Common myeloid progenitor, CD34-positive (primary cell): ENCODE measurements at places on chromosomes 4 and X.

DNA sequence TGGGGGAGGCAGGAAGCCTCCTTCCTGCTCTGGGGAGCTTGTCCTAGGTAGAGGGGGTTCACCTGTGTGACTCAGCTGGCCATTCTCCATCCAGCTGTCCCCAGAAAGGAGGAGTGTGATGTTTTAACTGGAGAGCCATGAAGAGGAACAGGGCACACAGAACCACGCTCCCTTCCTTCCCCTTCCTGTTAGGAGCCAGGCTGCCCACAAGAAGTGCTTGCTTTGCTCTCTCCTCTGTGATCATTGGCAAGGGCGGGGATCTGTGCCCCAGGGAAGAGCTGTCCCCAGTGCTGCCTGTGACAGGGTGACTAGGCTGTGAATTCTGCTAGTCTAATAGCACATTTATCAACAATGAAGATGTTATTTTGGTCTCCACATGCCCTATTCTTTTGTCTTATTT, 169.6 kb upstream of the GATB start:
- peak; percentile 2 for DNase-seq

GRCh38 chr4:27602172-27602571, 741.5 kb downstream of the STIM2 start:
- DNase-seq = no peak

DNA sequence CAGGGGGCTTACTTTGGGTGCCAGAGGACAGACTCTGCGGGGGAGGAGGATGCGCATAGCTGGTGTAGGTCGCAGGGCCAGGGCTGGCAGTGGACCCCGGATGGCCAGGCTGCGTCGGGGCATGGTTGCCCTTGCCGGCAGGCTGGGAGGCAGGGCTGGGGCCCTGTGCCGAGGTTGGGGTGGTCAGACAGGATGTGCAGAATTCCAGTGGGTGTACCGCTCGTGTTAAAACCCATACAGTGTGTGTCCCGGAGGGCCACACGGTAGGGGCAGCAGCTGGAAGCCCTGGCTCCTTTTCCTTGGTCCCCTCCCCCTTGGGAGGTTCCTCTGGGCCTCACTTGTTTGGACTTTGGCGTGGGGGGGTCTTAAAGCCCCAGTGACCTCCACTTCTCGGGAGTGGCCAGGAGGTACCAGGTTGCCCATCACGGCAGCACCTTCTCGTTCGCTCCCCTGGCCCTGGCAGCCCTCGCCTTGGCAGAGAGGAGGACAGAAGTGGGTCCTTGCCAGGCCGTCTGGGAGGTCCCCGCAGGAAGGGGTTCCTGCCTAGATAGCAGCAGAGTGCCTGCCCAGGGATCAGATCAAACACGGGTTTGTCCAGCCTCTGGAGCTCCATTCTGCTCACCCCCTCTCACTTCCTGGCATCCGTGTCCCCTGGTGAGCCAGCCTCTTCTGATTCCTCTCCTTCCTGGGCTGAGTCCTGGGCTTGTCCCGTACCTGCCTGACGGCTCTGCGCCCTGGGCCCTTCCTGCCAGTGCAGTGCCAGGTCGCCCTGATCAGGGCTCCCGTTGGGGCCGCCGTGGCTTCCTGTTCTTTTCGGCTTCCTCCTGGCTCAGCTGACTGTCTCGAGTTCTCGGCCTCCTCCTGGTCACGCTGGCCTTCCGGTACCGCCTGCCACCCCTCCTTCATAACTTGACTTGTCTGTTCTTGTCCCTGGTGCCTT, 56.7 kb upstream of the HGFAC start:
- peak; percentile 15 for DNase-seq

DNA sequence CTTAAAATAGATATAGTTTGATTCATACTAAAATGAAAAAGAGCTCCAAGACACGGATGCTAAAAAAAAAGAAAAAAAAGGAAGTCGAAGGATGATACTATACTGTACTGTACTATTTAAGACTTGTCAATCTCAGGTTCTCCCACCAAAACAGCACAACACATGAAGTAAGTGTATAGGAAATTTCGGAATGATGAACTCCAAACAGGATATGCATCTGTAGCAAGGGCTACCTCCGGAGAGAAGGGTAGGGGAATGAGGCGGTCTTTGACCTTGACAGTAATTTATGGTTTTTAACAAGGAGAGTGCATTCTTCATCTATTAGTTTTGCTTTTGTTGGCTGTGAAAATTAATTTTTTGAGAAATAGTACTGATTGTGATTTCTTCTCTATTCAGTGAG, 541 bp upstream of the FIP1L1 start:
- no peak for DNase-seq

DNA sequence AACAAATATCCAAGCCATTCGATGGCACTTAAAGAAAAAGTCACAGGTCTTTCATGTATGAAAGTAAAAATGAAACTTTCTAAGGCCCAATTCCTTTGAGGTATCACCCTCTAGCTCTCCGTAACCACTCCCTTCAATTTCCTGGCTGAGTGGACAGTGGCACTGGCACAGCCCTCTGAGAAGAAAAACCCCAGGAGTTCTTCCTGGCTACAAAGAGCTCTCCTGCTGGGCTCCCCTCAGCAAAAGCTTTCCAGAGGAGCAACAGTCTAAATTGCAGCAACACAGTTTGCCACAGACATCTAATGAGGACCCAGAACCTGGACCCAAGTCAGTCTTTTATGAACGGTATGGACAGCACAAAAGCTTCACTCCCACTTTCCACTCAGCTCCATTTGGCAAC, 71.8 kb downstream of the FUNDC1 start:
- DNase-seq = no peak

DNA sequence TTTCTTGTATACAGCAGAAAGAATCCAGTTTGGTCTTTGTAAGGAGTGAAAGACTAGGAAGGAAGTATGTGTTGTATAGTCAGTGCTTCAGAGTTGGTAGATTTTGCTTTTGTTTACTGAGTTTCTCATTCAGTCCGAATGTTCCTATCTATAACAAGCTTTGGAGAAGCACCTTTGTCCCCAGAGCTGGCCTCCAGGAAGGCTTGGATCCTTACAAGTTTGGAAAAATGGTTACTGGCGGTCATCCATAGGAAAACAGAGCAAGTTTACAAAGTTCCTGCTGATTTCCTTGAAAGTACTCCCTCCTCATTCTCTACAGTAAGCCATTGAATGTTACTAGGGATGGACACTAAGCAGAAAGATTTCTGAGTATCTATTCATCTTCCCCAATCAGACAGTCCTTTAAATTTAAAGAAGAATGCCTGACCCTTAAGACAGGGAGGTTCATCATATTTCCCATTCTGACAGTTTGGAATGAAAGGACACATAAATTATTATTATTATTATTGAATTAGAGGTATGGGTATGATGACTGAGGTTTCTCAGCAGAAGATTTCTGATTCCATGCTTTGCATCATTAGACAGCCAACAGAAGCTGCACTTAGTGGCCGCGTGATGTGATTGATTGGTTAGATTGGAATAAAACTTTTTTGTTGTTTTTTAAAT, 35.8 kb downstream of the FAT4 start:
- no peak for DNase-seq

DNA sequence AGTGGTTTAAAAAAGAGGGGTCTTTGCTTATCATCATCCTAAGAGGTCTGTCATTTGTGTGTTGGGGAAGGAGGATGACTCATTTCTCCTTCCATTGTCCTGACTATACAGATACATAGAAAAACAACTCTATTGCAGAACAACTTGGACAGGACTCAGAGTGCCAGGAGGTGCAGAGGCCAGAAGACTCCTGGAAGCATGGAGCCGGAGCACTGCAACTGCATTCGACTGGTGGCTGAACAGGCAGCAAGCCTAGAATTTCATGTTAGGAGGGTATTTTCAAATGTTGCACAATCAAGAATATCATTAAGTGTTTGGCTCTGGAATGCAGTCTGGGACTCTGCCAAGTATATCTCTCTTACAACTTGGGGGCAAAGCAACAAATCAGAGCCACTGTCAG, 35.0 kb upstream of the MAML3 start:
- no peak for DNase-seq

- peak; percentile 6 for DNase-seq
Measured at GRCh38 chrX:133923113-133923512, 62.3 kb downstream of the GPC3 start.

GRCh38 chrX:68196939-68197791, 236.1 kb downstream of the OPHN1 start:
- peak; percentile 29 for DNase-seq

- peak; percentile 48 for DNase-seq
Measured at GRCh38 chr4:146916479-146917076, 29.1 kb downstream of the TTC29 start.

GRCh38 chrX:154602226-154602625, 16.9 kb downstream of the CTAG1B start:
- no peak for DNase-seq

GRCh38 chr4:188396037-188396436, 256.8 kb downstream of the TRIML1 start:
- DNase-seq = no peak

- DNase-seq = no peak
Measured at GRCh38 chrX:112946227-112946626, 105.6 kb upstream of the AMOT start.

GRCh38 chr4:75002381-75002780, 69.5 kb downstream of the PARM1 start:
- DNase-seq = no peak

GRCh38 chr4:61251129-61251528, 51.0 kb downstream of the ADGRL3 start:
- no peak for DNase-seq

DNA sequence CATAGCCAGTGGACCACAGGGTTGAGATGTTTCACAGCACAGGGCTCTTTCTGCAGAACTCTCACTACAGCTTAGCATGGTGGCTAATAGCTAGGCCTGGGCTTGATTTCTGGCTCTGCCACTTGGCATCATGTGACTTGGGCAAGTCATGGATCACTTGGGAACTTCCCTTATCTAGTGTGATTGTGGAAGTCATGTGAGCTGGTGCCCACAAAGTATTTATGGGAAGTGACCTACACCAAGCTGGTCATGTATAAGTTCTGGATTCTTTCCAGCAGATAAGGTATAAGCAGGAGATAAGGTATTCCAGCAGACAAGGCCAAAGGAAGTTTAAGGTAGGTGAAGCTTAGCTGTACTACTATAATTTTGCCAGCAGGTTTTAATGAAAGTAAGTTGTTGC, 61.0 kb downstream of the REELD1 start:
- DNase-seq = no peak

DNA sequence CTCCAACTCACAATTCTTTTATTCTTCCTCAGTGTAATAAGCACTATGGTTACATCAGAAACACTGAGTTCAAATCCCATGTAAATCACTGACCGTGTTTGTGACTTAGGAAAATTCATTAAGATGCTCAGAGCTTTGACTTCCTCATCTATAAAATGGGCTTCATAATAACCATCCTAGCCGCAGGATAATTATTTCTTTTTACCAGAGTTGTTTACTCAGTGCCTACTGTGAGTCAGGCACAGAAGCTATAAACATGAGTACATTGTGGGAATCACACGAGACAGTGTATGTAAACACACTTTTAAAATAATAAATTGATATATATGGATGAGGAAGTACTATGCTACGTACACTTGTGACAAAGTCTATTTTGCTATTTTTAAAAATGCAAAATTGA, 296.3 kb upstream of the TENM3 start:
- no peak for DNase-seq

DNA sequence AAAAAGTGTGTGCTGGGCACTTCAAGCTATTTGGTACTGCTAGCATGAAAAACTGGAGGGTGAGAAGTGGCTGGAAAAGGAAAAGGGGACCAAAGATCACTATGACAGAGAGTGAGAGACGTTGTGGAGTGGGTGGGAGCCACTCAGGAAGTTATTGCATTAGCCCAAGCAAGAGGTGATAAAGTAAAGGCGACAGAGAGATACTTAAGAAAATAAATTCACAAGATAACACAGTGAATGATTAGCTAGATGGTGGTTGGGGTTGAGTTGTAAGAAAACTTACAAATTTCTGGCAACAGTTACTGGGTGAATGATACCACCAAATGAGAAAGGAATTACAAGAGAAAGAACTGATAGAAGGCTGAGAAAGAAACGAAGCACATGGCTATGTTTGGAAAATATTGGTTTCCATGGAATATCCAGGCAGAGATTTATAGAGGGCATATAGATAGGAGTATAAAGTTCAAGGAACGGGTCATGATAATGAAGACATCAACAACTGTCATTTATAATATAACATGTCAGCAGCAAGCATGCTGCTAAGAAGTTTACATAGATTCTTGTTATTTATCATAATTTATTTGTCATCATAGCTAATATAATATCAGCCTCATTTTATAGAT, 60.7 kb downstream of the CASK start:
- DNase-seq = no peak

- peak; percentile 78 for DNase-seq
Measured at GRCh38 chrX:30910124-30910860, 21.2 kb upstream of the TAB3 start.

DNA sequence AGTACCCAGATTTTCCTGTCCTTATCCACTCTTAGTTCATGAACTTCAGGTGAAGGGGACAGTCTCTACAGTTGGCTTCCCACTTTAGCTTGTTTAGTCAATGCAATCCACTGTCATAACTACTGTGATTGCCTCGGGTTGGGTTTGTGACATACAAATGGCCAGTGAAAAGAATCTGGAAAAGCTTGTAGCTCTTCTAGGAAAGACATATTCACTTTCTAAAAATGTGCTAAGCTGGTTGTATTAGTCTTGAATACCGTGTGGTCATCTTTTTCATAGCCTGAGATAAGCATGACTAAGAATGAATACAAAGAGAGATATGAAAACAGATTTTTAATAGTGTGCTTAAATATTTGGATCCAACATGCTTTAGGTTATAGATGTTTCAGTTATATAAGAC, 1443.5 kb upstream of the IGFBP7 start:
- DNase-seq = no peak

GRCh38 chr4:87005690-87006425, 71.0 kb downstream of the AFF1 start:
- no peak for DNase-seq

- no peak for DNase-seq
Measured at GRCh38 chrX:133859860-133860259, 125.5 kb downstream of the GPC3 start.

DNA sequence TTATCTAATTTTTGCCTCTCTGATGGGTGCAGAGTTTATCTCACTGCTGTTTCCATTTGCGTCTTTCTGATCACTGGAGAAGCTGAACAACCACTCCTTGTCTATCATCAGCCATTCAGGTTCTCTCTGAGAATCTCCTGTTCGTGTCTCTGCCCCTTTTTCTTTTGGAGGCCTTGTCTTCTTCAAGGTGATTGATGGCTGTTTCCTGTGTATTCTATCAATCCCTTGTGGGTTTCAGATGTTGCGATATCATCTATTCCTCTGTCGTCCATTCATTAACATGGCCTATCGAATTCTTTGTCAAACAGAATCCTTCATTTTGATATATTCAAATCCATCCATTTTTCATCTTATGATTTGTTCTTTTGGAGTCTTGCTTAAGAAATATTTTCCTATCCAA, 100.3 kb downstream of the FAM53A start:
- no peak for DNase-seq

GRCh38 chrX:19747652-19748610, 139.5 kb downstream of the SH3KBP1 start:
- peak; percentile 80 for DNase-seq

GRCh38 chr4:23902222-23902804, 12.5 kb upstream of the PPARGC1A start:
- DNase-seq = no peak

- peak; percentile 72 for DNase-seq
Measured at GRCh38 chr4:82818664-82819662, 20.4 kb upstream of the SCD5 start.
